ENCODE measurements at places on chromosomes 3 and 15.

- DNase-seq: no peak
Measured at GRCh38 chr15:84037301-84037700, 198.3 kb upstream of the GOLGA6L4 start.

DNA sequence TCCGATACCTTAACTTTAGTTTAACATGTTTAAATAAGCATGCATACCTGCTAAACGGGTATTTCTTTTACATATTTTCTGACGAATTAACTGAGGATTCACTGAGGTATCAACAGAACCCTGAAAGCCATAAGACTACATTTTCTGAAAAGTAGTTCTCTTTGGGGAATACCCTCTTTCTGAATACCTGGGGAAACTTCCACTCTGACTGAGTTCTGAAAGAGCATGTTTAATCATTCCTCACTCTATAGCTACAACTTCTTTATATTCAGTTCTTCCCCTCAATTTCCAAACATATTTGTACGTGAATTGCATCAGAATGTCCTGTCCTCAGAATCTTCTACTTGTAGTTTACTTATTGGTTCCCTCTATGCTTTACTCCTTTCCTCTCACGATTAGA, 403.0 kb downstream of the ROBO1 start:
- DNase-seq: no peak

DNA sequence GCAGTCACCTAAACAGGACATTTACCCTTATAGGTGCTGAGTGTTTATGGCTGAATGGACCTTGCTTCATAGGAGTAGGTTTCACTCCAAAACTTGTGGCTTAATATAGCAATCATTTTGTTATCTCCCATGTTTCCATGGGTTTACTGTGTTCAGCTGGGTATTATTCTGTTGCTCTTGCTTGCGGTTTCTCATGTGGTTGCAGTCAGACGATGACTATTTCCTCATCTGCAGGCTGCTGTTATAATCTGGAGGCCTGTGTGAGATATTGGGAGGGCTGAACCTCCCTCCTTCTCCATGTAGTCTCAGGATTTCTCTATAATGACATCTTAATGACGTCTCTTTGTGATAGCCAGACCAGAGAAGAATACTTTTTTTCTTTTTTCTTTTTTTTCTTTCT, 98.1 kb downstream of the ZPLD1 start:
- no peak for DNase-seq

DNA sequence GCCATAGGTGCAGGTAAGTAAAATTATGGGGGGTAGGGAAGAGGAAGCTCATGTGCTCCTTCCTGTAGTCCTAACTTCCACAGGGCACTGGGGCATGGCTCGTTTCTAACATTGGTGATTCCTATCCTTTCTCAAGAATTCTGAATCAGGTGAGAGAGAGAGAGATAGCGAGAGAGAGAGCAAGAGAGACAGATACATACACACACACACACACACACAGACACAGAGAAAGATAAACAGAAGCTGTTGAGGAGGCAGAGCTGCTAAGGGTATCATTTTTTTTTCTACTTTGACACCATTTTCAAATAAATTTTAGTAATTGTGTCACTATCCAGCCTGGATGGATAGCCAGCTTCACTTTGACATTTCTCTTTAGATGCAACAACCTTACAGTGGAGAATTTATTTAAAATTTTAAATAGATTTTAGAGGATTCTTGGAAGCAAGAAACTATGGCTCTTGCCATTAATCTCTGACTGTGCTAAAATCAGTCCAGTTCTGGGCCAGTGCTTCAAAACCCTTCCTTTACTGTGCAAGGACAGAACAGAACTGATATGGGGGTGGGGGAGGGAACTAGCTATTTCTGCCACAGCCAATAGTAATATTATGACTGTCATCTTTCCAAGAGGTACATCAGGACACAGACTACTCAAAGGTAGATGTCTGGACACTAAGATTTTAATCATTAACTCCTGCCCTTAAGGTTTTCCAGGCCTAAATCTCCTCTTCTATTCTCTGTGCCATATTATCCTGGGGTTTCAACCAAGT, 14.6 kb upstream of the RAMAC start:
- DNase-seq: no peak

GRCh38 chr3:99659951-99660350, 21.6 kb downstream of the COL8A1 start:
- DNase-seq: no peak

- no peak for DNase-seq
Measured at GRCh38 chr15:67300266-67301025, 45.9 kb downstream of the IQCH start.

GRCh38 chr3:10708216-10708893, 107.7 kb upstream of the SLC6A11 start:
- DNase-seq: no peak

- DNase-seq: no peak
Measured at GRCh38 chr3:38343797-38344594, 2.6 kb upstream of the XYLB start.

- no peak for DNase-seq
Measured at GRCh38 chr3:187315872-187316271, 24.3 kb upstream of the MASP1 start.
